ENCODE measurements at places on chromosomes 12 and 14.

GRCh38 chr12:56988207-56988739 lies 18.1 kb downstream of the ZBTB39 start:
- no peak for DNase-seq

GRCh38 chr14:87286191-87286590 lies 706.8 kb downstream of the GALC start:
- DNase-seq, result no peak

DNA sequence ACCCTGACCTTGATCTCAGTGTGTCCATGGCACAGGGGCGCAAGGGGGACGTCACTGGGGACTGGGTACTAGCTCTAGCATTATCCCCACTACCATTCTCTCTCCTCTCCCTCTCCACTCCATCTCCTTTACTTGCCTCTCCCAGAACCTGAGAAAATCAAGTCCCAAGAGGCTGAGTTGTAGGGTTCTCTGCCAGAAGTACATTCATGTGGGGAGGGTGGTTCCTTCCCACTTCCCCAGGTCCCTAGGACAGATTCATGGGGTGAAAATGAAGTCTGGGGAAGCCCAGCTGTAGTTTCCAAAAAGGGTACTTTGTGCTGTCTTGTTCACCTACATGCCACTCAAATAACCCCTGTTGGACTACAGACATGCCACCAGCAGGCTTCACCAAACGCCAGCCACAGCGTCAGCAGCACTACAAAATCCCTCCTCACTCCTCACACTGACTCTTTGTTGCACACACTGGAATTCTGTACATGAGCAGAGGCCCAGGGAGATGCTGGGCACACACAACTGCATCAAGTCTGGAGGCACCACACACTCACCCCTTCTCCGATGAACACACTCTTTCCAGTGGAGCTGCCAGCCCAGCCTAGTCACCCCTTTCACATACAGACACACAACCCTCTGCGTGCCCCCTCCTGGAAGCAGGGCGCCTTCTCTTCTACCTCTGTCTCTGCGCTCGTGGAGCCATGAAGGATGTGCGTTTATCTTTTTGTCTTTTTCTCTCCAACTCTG lies 6.9 kb downstream of the RARG start:
- no peak for DNase-seq

DNA sequence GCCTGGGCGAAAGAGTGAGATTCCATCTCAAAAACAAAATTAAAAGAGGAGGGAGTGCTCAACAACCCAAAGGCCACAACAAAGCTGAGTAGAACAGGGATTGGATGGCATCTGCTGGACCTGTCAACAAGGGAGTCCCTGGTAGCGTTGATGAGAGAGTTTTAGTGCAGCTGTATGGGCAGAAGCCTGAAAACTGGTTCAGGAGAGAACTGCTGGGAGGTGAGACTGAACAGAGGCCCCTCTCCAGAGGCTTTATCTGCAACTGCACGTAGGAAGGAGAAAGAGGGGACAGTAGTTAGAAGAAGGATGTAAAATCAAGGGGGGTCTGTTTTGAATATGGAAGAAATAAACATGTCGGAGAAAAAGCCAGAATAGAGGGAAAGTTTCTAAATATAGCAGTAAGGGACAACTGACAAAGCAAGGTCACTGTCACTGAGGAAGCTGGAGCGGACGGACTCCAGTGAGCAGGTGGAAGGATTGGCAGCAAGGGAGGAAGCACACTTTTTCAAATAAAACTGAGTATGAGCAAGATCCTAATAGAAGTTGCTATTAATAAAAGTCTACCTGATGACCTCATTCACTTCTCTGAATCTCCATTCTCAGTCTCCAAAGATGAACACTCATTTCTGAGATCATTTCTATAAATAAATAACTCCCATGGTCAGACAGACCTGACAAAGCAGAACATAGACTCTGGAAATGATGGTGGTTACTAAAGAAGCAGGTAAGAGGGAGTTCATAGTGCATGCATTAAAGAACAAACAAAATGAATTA lies 11.8 kb upstream of the ATF1 start:
- DNase-seq, result no peak

DNA sequence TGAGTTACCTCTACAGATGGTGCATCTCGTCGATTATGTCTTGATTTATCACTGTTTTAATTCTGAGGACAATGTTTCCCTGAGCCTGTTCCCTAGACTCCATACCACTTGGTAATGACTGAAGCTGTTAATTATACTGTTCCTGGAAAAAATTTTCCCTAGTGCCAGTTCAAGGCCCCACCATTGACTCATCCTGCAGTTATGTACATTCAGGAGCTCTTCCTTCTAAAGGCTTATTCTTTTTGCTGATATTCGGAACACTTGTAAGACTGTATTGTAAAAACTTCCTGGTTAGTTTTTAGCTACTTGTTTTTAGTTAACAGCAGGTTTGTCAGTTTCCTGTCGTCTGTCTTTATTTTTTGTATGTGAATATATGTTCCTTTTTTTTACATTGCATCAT lies 30.4 kb upstream of the PPP2R5E start:
- no peak for DNase-seq

DNA sequence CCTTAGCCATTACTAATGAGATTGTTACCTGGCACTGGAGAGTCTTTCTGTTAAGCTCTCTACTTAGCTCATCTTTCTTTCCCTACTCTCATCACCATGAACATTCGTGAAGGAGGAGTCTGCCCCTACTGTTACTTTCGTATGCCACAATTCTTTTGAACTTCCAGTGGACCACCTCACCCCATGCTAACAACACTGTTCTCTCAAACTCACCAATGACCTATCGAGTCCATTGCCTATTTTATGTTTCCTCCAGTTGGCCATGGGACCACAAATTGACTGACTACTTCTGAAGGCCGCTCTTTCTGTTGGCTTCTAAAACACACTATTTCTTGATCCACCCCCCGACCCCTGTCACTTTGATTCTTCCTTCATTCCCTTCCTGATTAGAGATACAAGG lies 192.4 kb upstream of the GZMB start:
- no peak for DNase-seq

GRCh38 chr14:76097547-76097946 lies 54.2 kb upstream of the GPATCH2L start:
- DNase-seq, result no peak

GRCh38 chr12:67969134-67969802 lies 20.0 kb upstream of the IFNG-AS1 start:
- DNase-seq, result no peak
